Activated CD4-positive, alpha-beta T cell treated with anti-CD3 and anti-CD28 coated beads, Interleukin-2, amount 10 ng/mL, durations not matched to agents 24 days and 14 days (primary cell): ENCODE measurements at places on chromosomes 3 and 15. TPM values are rescaled to one million over a fixed set of nuclear protein-coding genes. Genes with fewer than 3 reads are reported as not detected.

Gene SKOR1
- 0.09 and 0.14 TPM in 2 replicates for total RNA-seq

Gene GUCA1C
- not detected in 2 replicates for total RNA-seq

Gene ZBTB20
- 1.6 and 2.3 TPM in 2 replicates for total RNA-seq

Gene CDHR4
- total RNA-seq, result not detected in 2 replicates

Gene ACP3
- total RNA-seq, result not detected in 2 replicates

Gene GFM1
- total RNA-seq, result 73.4 and 75.6 TPM in 2 replicates

Gene SCAANT1
- not detected in 2 replicates for total RNA-seq

Gene GP5
- 0.12 and 0.26 TPM in 2 replicates for total RNA-seq

Gene SLC28A1
- not detected in 2 replicates for total RNA-seq
